ENCODE measurements at places on chromosomes 6 and 20.
A peak's percentile ranks its signal among the peaks of the same experiment; 100 is the strongest.

DNA sequence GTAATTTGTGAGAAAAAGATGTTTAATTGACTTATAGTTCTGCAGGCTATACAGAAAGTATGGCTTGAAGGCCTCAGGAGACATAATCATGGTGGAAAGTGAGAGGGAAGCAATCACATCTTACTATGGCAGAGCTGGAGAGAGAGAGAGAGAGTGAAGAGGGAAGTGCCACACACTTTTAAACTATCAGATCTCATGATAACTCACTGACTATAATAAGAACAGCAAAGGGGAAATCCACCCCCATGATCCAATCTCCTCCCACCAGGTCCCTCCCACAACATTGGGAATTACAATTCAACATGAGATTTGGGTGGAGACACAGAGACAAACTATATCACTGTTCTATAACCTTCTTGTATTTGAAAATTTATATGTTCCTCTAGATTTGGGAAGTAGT is 117.2 kb upstream of the BMP5 start:
- no peak for DNase-seq

DNA sequence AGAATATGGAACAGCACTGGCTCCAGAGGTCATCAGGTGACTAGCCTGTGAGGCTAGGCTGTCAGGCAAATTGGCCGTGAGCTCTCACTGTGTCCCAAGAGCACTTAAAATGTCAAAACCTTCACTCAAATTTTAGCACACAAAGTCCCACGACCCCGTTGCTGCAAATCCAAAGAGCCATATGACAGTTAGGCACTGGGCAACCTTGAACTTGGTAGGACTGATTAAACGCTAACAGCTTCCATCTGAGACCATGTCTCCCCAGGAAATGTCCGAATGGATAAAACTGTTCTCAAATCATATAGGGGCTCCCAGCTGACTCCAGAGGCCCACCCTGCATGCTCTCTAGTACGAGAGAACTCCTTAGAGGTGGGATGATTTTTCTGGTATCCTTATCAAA is 196.6 kb downstream of the PHACTR1 start:
- DNase-seq: no peak

DNA sequence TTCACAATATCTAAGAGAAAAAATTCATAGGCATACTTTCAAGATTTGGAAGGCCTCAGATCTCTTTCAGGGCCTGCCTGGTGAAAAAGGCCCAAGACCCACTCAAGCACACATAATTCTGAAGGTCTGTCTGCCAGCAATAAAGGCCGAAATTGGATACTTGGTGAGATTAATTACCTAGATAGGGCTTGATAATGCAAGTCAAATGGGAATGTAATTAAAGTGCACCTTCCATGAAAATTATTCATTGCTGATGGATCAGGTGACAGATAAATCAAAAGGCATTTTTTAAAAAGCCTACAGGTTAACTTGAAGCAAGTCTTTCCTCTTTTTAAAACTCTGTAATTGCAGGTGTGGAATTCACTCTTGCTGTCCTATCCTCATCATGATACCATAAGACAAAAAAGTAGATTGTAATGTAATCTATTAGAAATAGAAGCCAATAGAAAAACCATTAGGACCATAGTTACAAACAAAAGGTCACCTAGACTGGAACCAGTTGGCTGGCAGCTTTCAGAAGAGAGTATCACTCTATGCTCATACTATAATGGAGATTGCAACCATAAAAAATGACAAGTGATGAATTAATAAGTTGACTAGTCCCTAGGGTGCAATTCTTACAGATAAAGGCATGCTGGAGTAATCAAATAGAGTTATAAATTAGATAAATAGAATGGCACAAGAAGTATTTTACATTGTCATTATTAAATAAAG is 77.3 kb downstream of the EPHA7 start:
- no peak for DNase-seq

DNA sequence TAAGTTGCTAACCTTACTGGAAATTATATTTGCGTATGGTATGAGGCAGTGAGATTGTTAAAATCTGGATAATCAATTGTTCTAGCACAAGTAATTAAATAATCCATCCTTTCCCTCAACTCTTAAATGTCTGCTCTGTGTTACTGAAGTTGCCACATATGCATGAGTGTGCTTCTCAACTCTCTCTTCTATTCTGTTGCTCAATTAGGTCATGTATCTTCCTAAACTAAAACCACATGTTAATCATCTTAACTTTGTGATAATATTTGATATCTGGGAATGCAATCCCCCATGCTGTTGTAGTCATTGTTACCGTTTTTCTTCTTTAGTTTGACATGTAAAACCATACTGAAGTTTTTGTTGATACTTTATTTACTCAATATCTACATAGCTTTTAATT is 63.5 kb upstream of the STMND1 start:
- no peak for DNase-seq

DNA sequence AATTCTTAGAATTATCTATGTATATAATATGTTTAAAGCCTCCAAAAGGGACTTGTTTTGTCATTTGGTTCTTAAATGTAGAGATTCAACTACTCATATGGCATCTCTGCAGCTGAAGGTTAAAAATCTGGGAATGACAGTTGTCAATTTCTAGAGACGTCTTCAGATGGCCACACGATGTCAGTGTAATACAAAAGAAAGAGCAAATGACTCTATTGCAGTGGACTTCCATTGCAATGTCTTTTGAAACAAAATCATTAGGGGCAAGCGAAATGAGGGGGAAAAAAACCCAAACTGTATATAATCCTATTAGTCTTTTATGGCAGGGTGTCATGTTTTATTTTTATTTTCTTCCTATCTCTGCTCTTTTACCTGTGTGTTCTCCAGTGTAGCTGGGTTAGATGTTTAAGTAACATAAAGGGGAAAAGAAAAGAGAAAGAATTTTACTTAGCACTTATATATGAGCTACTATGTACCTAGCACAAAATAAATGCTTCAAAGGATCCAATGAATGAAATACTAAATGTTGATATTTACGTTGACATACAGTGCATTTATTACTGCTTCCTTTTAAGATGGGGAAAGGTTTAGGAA is 26.2 kb downstream of the CCN2 start:
- peak; percentile 17 for DNase-seq

DNA sequence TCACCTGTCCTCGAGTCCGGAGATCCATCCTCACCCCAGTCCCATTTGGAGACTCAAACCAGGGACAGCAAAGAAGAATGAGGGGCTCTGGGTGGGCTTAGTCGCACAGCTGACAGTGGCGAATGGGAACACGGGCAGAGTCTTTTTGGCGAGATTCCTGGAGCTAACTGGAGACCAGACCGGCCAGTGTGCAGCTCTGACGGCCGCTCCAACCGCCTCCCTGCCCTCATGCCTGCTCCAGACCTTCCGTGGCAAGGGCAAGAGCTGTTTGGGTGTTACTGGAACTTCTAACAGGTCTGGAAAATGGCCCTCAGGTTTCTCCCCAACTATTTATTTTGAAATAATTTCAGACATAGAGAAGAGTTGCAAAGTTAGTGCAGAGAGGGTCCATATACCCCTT is 75.6 kb downstream of the IRF4 start:
- DNase-seq: no peak

- DNase-seq: no peak
These were observed 59.0 kb upstream of the TPD52L1 start for GRCh38 chr6:125094563-125094962.

DNA sequence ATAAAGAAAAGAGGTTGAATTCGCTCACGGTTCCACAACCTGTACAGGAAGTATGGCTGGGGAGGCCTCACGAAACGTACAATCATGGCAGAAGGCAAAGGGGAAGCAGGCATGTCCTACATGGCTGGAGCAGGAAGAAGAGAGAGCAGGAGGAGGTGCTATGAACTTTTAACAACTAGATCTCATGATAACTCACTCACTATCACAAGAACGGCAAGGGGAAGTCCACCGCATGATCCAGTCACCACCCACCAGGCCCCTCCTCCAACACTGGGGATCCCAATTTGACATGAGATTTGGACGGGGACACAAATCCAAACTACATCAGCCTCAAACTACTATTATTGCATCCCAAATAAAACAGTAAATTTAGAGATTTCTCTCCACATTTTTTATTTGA is 53.6 kb upstream of the CST7 start:
- DNase-seq: no peak

All from Jurkat, Clone E6-1 (cell line).